ENCODE measurements at places on chromosomes 2 and 18.

- DNase-seq, result no peak
Observed at GRCh38 chr2:201208563-201209252, 25.8 kb downstream of the CASP10 start.

DNA sequence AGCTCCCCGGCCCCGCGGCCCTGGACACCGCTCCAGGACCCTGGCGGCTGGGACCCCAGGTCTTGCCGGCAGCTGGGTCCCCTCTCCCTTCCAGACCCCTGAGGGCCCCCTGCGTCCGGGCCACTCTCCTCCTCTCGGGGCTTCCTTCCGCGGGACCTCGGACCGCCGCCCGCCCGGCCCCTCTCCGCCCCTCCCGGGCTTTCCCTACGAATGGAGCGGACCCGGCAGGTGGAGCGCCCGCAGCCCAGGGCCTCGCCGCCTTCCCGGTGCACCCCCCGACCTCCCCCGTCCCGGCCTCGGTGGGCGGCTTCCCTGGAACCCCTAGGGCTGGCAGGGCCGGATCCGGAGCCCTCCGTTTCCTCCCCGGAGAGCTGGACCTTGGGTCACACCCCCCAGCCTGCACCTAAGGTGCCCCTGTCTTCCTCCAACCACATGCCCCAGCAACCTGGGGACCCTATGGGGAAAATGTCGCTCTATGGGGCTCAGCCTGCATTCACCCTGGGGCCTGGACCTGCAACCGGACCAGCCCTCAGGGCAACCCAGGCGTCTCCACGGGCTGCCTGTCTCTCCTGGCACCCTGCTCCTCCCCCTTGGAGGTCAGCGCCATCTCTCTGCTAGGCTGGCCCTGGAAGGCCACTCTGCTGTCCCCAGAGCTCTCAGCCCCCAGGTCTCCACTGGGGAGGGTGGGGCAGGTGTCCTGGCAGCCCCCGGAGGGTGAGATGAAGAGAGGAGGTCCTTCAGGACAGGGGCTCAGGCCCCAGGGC is 730 bp downstream of the B3GNT7 start:
- no peak for DNase-seq

- DNase-seq, result peak; percentile 20
Observed at GRCh38 chr2:25131567-25132298, 36.6 kb downstream of the POMC start.

- DNase-seq, result no peak
Observed at GRCh38 chr2:181243319-181243718, 213.9 kb upstream of the ITGA4 start.

DNA sequence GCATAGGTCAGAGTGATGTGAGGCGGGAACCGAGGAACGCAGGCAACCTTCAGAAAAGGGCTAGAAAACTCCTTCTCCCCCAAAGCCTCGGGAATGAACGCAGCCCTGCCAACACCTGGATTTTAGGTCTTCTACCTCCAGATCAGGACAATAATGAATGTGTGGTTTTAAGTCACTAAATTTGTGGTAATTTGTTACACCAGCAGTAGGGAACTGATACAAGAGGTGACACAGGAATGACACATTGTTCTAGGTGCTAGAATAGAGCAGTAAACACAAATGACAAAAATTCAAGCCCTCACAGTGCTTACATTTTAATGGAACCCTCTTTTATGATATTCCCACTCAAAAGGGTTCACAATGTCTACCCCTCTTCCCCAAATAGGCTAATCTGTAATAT is 39.2 kb upstream of the EML4 start:
- no peak for DNase-seq

DNA sequence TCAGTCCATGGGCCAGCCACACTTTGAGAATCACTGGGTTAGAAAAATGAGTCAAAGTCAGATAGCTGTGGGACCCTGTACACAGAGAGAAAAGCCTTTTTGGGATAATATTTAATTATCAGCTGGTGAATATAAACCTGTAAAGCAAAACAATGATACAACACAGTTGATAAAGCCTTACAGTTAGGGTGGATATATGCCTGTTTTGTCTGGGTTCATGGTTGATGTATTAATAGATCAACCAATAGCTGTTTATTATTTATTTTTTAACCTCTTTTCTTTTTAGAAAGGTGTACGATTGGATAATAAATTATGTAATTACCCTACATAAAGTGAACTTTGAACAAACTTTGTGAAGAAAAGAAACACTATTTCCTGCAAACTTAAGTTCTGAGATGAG is 145.6 kb downstream of the TDRD15 start:
- DNase-seq, result no peak

DNA sequence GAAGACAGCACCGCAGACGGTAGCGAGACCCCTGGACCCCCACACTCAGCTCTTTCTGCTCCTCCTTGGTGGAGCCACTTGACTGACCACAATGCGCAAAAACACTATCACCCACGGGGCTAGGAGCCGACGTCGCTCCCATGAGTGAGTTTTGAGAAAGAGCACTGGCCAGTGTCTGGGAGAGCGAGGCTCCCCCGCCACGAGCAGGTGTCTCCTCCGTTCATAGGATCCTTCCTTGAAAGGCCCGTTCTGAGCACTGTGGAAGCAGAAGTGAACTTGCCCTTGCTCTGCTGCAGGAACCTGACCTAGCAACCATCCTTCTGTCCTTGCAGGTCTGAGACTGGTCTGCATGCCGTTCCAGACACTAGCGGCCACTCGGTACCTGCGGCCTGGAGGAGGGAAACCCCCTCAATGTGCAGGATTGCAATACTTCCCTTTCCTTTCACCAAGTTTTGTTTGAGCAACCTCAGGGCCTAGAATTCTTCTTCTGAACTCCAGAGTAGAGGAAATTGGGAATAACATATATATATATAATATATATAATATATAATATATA is 12.9 kb upstream of the ZNF516 start:
- no peak for DNase-seq

DNA sequence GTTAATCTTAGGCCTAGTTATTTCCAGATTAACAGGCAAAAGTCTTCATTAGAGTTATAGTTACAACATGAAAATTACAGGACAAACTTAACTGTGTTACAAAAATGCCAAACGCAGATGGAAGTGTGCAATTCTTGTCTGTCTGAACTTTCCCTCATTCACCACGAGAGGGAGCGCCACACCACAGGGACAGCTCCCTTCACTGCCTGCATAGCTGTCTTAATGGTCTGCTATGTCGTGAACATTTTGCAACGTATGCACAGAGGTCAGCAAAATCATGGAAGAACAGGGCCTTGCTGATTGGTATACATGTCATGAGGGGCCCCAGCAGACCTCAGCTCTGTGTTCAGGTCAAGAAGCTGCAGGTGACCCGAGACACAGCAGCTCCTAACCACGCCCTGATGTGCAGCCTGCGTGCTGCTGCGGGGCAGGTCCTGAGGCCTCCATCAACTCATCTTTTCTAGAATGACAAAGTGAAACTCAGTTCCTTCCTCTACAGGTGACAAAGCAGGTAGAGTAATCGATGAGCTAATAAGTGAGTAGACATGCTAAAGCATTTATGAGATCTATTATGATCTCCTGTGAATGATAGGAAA is 78.8 kb upstream of the ATP8B1 start:
- peak; percentile 70 for DNase-seq

DNA sequence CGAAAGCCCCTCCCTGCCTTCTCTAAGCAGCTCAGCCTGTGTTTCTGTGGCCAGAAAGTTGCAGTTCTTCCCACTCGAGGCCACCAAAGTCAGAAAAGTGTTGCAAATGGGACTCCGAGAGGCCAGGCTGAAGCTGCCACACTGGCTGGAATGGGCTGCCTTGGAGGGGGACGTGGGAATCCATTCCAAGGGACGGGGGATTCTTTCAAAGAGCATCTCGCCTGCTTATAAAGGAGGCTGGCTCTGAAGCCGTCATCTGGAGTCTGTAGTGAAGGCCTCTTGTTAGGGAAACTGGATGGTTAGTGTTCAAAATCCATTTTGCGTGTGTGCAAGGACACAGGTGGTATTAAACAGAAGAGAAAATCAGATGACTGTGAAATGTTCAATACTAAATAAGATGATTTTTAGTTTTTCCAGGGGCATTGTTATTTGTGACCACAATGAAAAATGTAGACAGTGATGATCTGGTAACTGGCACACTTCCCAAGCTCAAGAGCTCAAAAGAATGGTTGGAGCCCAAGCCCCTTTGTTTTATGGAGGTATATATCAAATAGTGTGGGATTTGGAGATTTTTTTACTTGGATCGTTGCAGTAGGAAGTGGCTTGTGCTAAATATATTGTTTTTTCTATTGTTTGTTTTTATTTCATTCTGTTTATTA is 782 bp downstream of the FAM228B start:
- DNase-seq, result no peak

DNA sequence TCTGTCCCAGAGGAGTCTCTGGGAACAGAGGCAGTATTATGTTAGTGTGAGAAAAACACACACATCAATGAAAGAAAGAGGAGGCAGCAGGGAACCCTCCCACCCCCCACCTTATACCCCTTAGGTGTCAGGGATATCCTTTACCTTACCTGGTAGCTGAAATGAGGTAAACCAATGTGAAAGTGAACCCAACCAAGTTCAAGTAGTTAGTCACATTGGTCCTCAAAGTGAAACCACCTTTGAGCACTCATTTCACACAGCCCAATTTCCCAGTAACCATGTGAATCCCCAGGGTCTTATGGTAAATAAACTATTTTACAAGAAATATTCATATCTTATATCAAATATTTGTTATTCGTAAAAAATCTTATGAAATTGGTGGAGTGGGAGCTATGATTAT is 377.8 kb downstream of the LRATD1 start:
- no peak for DNase-seq

DNA sequence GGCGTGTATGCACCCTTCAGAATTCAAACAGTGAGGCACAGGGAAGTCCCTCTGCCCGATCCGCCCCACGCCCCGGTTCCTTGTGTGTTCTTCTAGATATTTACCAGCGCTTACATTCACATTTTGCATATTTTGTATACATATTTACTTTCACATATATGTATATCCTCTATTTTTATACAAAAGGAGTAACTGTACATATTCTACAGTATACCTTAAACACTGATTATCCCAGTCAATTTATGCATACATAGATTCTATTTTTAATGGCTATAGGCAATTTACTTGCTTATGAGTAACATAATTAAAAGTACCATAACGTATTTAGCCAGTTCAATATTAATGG is 307 bp upstream of the DUSP11 start:
- no peak for DNase-seq

Data from neuronal stem cell (in vitro differentiated cells).